ENCODE measurements at places on chromosomes 2 and 18.

DNA sequence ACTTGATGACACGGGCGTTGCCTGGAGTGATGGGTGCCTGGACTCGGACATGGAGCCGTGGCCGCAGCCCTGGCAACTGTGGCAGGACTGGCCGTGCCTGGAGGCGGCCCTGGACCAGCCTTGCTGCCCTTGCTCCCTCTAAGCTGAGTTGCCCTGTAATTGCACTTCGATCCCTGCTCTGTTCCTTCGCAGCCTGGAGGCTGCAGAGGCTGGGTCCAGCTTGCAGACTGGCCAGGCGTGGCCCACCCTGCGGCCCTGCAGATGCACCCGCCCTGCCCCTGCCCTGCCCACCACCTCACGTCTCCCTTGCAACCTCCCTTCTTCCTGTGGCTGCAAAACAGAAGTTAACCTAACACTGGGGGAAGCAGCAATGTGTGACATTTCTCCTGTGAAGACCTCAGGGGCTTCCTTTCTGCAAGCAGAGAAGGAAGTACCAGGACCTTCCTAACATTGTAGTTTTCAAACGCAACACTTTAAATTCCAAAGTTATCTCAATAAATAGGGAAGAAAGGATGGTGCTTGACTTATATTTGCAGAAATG, 174.6 kb upstream of the TPO start:
- no peak for DNase-seq

- no peak for DNase-seq
Observed at GRCh38 chr2:60957643-60958042, 59.9 kb upstream of the PEX13 start.

DNA sequence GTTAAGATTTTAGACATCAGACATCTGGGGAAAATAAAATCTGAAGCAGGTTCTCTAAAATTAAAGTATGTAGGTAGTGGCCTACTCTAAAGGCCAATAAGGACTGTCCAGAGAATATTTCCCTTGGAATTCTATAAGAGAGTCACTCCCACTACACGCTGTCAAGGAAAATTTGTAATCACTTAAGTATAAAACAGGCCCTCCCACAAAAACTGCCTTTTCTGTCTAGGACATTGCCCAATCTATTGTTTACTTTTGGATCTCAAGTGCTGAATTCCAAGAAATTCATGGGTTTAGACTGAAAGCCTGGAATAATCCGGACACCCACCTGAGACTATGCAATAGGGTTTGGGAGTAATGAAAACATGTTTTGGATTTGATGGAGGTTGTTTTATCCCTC, 1.7 kb upstream of the SRBD1 start:
- DNase-seq = no peak

DNA sequence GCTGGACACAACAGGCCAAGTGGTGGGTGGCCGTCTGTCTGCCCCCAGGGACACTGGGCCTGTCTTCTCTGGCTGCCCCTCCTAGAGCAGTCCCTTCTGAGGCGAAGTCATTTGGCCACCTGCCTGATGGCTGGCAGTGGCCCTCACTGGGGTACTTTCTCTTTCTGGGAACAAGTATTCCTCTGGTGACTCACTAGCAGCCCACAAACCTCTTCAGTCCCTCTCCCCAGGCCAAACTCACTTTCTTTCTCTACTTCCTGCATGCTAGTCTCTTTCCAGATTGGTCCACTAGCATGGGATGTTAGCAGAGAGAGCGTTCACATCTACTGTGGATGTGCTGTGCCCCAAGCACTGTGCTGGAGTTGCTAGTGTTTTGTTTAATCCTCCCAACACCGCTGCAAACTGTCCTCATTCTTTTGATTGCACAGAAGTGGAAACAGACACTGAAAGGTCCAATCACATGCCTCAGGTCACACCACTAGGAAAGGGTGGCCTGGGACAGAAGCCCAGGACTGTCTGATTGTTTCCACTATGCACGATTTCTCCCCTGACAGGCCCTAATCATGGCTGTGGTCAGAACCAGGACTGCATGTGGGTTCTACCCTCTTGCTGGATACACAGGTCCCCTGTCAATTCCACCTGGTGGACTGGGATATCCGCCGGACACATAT, 5.2 kb downstream of the DYSF start:
- no peak for DNase-seq

DNA sequence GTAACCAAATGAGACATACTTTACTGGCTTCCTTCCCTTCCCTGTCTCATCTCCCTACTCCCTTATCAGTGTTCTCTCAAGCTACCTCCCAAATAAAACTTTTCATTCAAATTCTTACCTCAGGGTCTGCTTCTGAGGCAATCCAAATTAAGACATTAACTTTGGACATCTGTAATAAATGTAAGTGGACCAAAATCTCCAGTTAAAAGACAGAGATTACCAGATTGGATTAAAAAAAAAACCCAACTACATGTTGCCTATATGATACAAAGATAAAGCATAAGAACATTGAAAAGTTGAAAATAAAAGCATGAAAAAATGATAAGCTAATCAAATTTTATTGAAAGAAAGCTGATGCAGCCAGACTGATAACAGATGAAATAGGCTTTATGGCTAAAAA, 58.8 kb upstream of the ST3GAL5 start:
- no peak for DNase-seq

- DNase-seq = no peak
Observed at GRCh38 chr2:83051538-83052170, 1407.4 kb downstream of the SUCLG1 start.
